ENCODE measurements at places on chromosomes 11 and 22. TPM values are rescaled to one million over a fixed set of nuclear protein-coding genes. Genes with fewer than 3 reads are reported as not detected.

SAA2 gene
- polyA plus RNA-seq = not detected

BBOX1 gene
- polyA plus RNA-seq = not detected

GLB1L2 gene
- polyA plus RNA-seq = 0.31 TPM

DNA sequence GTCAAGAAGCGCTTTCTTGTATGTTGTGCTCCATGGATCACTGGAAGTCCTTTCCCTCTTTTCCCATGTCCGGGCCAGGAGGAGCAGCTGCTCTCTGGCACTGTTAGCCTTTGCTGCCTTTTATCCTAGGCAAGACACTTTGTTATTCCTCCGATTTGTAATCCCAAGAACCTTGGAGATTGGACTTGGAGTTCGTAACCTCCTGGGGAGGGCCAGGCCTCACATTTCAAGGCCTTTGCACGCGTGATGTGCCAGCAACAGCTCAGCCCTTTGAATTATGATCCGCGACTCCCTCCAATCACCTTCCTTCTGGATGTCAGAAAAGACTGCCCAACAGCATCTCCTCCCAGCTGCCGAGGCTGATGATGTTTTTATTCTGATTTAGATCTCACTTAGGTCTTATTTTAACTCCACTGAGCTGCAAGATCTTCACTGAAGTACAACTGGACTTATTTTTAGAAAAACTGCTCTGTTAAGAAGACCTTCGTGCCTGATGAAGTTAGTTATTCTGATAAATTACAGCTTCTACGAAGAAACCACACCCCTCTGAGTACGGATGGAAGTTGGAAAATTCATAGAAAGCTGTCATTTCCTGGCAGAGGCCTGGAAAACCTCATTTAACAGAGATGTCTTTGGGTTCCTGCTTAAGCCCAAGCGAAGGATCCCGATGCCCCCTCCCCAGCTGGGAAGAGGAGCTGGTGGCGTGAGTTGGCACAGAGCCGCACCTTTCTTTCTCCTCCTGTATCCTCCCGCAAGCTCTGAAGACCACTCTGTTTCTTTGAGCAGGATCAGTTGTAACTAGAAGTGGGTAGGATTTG, 62.4 kb downstream of the PARVB start:
- DNase-seq = no peak

BIRC3 gene
- polyA plus RNA-seq = 139 TPM

DNA sequence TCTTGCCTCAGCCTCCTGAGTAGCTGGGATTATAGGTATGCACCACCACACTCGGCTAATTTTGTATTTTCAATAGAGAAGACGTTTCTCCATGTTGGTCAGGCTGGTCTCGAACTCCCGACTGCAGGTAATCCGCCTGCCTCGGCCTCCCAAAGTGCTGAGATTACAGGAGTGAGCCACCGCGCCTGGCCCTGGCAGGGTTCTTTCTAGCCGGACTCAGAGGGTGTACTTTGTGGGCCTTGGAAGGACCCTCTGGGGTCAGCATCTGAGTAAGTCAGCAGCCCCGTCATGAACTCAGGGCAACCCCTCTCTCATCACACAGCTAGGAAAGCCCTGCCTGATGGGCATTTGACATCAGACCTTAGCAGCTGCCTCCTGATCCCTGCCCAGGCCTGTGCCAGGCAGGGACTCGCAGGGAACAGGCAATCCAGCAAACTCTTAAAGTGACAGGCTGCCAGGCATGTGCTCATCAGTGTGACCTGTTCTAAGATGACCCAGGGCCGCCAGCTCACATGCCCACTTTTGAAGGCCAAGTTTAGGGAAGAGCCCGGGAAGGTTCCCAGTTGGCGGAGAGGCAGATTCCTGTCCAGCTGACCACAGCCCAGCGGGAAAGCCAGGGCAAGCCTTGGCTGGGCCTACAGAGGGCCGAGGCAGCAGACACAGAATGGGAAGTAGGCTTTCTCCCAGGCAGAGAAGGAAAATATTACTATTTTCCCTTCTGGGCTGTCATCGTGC, 92.9 kb downstream of the MORC2 start:
- DNase-seq = no peak

TMEM191B gene
- 6.1 TPM for polyA plus RNA-seq
